CD4-positive, alpha-beta T cell treated with Interleukin-1 beta for 1 hour (primary cell): ENCODE measurements at places on chromosomes 5 and 9.

DNA sequence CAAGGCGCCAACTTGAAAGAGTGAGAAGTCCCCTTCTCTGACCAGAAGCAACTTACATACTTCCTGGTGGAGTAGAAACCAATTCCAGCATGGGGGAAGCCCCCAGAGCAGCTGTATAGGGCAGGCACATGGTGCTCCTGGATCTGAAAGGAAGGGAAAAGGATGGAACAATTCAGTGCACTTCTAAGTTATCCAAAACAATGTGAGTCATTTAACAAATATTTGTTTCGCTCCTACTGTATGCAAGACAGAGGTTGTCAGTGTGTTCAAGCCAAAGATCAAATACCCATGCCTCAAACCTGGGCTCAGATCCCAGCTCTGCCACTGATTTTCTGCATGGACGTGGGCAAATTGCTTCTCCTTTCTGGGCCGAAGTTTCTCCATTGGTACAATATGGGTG, 67.1 kb downstream of the LHX2 start:
- DNase-seq = no peak

DNA sequence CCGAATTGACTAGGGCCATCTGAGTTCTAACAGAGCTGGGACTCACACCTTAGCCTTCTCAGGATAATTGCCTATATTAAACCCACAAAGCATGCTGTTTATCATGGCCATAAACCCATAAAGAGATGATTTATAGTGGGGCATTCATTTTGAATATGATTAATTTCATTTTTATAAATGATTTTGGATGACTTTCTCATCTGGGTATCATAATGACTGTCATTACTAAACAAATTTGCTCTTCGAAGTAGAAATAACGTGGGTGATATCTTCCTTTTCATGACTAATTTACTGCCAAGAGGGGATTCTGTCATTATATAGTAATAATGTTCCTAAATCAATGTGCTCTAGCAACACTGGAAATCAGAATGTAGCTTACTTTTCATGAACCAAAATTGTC, 498.2 kb downstream of the CDH12 start:
- no peak for DNase-seq

GRCh38 chr5:20020247-20020646, 32.2 kb upstream of the CDH18 start:
- DNase-seq = no peak

DNA sequence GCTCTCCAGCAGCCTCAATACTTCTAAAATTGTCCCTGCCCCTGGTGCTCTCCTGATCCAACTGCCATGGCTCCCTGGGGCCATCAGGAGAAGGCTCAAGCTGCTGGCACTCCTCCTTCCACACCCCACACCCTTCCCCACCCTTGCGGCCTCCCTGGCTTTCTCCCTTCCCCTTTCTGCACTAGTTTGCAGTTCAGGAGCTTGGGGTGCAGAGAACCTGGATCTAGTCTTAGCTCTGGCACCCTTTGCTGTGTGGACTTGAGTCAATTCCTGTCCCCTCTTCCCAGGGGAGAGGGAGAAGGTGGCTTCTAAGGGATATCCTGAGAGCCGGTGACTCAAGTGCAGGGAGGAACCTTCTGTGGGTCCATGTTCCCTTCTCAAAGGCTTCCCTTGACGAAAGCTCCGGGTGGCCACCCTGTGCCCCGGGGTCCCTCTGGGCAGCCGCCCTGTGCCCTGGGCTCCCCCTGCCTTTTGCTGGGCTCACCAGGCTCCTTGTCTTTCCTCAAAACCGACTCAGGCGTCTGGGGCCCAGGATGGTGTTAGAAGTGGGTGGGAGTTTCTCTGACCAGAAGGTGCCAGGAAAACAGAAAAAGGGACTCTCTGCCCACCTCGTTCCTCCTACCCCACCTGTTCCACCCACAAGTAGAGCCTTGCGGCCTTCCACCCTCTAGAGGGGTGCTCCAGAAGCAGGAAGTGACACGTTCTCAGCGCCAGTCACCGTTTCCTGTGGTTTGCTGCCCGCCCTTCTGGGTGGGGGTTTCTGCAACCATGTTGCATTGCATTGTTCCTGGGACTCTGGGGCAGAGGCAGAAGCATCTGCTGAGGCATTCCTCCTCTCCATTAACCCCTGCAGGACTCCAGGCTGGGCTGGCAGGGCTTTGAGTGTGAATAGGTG, 15.0 kb downstream of the GLIPR2 start:
- peak; percentile 88 for DNase-seq

GRCh38 chr5:146888351-146888978, 9.9 kb upstream of the PPP2R2B start:
- DNase-seq = no peak

DNA sequence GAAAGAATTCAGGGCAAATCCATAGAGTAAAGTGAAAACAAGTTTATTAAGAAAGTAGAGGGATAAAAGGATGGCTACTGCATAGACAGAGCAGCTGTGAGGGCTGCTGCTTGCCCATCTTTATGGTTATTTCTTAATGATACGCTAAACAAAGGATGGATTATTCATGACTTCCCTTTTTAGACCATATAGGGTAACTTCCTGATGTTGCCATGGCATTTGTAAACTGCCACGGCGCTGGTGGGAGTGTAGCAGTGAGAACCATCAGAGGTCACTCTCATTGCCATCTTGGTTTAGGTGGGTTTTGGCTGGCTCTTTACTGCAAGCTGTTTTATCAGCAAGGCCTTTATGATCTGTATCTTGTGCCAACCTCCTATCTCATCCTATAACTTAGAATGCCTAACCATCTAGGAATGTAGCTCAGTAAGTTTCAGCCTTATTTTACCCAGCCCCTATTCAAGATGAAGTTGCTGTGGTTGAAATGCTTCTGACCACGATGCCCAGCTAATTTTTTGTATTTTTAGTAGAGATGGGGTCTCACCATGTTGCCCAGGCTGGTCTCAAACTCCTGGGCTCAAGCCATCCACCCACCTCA, 42.1 kb downstream of the RFK start:
- peak; percentile 19 for DNase-seq

- no peak for DNase-seq
These were observed 295.0 kb downstream of the ADAMTS6 start for GRCh38 chr5:65186646-65187227.

DNA sequence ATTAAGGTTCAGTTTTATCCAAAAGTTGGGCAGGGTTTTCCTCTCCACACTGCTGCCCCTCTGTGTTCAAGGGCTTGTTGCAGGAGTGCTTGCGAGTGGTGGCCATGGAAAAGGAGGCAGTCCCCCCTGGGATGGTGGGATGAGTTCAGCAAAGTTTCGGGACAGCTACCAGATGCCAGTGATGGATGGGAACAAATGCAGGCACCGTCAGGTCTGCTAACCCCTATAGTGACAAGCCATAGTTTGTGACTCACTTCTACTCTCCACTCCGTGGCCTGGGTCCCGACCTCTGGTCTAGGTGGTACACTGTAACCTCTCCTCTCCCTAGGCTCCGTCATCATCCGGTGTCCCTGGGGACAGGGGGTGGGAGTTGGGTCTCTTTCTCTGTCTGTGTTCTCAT, 3.8 kb upstream of the RNF14 start:
- no peak for DNase-seq

DNA sequence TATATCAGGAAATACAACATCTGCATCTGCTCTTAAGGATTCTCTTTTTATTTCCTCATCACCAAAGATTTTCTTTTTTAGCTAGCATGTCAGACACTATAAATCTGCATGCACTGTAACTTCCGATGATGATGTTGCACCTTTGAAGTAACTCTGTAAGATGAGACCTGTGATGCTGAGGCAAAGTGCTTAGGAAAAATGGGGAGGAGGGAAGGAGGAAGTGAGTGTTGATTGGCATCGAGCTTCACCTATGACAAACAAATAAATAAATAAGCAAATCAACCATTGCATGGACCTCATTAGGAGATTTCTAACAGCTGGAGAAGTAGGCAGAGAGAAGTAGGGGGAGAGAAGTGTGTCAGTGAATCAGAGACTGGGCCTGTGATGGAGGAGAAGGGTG, 52.6 kb downstream of the ENC1 start:
- no peak for DNase-seq

- no peak for DNase-seq
These were observed 370 bp upstream of the CDH6 start for GRCh38 chr5:31193116-31193515.

GRCh38 chr5:132215329-132215728, 12.3 kb downstream of the P4HA2 start:
- no peak for DNase-seq

DNA sequence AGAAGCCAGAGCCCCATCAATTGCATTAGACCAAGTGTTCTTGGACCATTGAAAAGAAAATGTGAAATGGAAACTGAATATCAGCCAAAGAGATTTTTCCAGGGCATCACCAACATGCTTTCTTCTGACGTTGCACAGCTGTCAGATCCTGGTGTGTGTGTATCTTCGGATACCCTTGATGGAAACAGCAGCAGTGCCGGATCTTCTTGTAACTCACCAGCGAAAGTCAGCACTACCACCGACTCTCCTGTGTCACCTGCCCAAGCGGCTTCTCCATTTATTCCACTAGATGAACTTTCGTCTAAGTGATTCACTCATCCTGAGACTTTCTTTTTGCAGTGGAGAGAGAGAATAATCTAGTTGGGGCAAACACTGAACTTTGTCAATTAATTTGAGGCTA, 75.7 kb downstream of the PIP5K1B start:
- DNase-seq = peak; percentile 7

GRCh38 chr9:89593727-89594427, 10.9 kb upstream of the GADD45G start:
- peak; percentile 58 for DNase-seq

DNA sequence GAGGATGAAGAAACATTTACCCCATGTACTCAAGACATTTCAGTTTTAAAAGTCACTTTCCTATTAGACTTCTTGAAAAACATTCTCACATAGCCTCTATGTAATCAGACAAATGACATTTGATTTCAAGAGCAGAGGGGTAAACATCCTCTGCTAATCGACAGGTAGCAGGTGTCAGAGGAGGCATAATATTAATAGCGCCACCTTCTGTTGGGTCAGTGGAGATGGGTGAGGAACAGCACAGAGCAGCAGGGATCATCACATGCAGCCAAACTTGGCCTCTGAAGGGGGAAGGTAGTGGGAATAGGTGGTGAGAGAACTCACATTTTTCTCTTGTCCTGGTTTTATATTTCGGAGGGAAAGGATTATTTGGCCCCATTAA, 3.3 kb upstream of the LSM11 start:
- DNase-seq = peak; percentile 53

GRCh38 chr5:40960037-40960436, 50.7 kb downstream of the C7 start:
- DNase-seq = no peak

GRCh38 chr5:108104448-108104847, 277.4 kb downstream of the FBXL17 start:
- DNase-seq = no peak

- DNase-seq = no peak
These were observed 790 bp downstream of the PTAR1 start for GRCh38 chr9:69759021-69759420.

DNA sequence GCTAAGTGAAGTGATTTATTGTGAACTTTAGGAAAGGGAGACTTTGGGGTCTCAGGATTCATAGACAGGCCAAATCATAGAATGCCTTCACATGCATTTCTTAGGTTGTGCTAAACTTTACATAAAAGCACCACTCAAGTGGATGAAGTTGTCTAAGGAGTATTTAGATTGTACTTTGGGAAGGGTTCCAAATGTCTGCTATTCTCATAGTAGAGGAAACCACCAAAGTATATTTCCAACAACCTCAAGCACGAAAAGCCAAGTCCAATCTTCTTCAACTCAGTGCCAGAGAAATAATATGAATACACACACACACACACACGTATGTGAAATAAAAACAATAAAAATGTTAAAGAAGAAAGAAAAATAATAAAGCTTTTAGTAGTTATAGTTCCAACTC, 41.8 kb downstream of the ENC1 start:
- no peak for DNase-seq
